Stimulated activated CD8-positive, alpha-beta memory T cell treated with anti-CD3 and anti-CD28 coated beads, Interleukin-15, amount 100 ng/mL, for 24 hours (primary cell): ENCODE measurements at places on chromosomes 6 and 20.

GRCh38 chr6:18044108-18044783 lies 56.8 kb upstream of the KIF13A start:
- no peak for DNase-seq

GRCh38 chr20:17327185-17328148 lies 100.6 kb downstream of the PCSK2 start:
- DNase-seq = no peak

GRCh38 chr6:41541364-41541763 lies 4.8 kb upstream of the FOXP4 start:
- no peak for DNase-seq

DNA sequence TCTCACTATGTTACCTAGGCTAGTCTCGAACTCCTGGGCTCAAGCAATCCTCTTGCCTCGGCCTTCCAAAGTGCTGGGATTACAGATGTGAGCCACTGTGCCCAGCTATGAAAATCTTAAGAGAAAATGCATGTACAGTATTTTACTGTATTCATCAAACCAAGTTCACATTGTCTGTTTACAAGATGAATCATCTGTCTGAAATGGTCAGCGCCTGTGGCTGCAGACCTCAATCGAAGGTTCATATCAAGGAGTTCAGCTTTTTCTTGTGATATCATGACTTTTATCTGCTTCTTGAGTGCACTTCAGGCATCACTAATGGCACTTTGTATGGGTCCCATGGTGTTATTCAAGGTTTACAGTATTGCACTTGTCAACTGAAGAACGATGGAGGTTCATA lies 155.1 kb downstream of the SLC16A10 start:
- no peak for DNase-seq
